Regular cardiac myocyte (primary cell): ENCODE measurements at places on chromosomes 7 and 10. TPM values are rescaled to one million over a fixed set of nuclear protein-coding genes. Genes with fewer than 3 reads are reported as not detected.

OR2A7 gene
- not detected in 2 replicates for total RNA-seq

GOLGA7B gene
- total RNA-seq = under 0.01 TPM in 1 of 2 replicates, not detected in the other

TECPR1 gene
- 24.0 and 37.2 TPM in 2 replicates for total RNA-seq

ADCYAP1R1 gene
- under 0.01 and 0.19 TPM in 2 replicates for total RNA-seq

TEX36 gene
- not detected in 2 replicates for total RNA-seq

SEMA3D gene
- 7.0 and 13.2 TPM in 2 replicates for total RNA-seq

EPDR1 gene
- total RNA-seq = 54.1 and 119 TPM in 2 replicates

AGBL3 gene
- total RNA-seq = 0.96 and 2.5 TPM in 2 replicates

TFR2 gene
- 0.77 and 2.3 TPM in 2 replicates for total RNA-seq

CACNB2 gene
- total RNA-seq = 0.19 and 0.85 TPM in 2 replicates
